ENCODE measurements at places on chromosomes 3 and 15.

GRCh38 chr3:27681249-27681748, 40.8 kb downstream of the EOMES start:
- DNase-seq = peak; percentile 65

GRCh38 chr3:134680796-134681521, 30.1 kb upstream of the KY start:
- peak; percentile 72 for DNase-seq

DNA sequence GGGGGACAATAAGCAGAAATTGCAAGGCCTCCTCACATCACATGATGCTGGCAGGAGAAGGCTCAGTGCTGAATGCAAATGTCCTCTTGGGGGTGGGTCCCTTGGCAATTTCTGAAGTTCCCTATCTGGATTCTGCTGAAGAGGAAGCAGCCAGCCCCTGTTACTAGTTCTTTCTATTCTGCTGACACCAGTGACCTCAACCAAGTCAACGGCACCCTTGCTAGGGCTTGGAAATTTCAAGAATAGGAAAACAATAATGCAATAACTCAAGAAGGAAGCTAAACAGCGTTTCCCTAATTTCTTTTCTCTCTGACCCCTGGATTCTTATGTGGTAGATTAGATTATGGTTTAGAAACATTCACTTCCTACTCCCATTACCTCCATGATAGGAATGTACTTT, 46.2 kb upstream of the FOXP1 start:
- no peak for DNase-seq

- DNase-seq = no peak
These were observed 394.7 kb upstream of the CBLB start for GRCh38 chr3:106263546-106263945.

GRCh38 chr3:10625323-10625722, 119.9 kb upstream of the ATP2B2 start:
- no peak for DNase-seq

DNA sequence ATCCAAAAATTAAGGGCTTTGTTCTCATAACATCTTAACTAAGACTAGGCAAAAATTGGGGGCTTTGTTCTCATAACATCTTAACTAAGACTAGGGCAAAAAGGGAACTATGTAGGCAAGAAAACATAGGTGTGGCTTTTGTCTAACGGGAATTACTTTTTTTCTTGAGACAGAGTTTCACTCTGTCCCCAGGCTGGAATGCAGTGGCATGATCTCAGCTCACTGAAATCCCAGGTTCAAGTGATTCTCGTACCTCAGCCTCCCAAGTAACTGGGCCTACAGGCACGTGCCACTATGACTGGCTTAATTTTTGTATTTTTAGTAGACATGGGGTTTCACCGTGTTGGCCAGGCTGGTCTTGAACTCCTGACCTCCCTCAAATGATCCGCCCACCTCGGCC, 49.8 kb upstream of the CSPG5 start:
- no peak for DNase-seq

- DNase-seq = no peak
These were observed 25.5 kb downstream of the ESYT3 start for GRCh38 chr3:138459619-138460535.

- no peak for DNase-seq
These were observed 166.7 kb downstream of the ZNF621 start for GRCh38 chr3:40691452-40691861.

DNA sequence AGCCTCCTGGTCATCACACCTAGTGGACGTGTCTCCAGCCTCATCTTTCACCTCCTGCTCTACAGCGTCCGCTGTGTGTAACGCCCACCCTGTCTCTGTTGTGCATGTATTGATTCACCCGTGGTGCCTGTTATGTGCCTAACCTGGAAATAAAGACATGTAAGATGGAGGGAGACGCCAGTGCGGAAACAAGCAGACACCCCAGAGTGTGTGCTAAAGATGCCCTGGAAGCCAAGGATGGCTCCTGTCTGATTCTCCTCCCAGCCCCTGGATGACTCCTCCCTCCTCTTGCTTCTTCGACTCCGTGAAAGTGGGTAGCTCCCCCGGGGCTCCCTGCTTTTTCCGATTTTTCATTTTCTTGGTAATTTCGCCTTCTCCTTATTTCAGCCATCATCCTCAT, 241.8 kb downstream of the ADAMTS17 start:
- no peak for DNase-seq

DNA sequence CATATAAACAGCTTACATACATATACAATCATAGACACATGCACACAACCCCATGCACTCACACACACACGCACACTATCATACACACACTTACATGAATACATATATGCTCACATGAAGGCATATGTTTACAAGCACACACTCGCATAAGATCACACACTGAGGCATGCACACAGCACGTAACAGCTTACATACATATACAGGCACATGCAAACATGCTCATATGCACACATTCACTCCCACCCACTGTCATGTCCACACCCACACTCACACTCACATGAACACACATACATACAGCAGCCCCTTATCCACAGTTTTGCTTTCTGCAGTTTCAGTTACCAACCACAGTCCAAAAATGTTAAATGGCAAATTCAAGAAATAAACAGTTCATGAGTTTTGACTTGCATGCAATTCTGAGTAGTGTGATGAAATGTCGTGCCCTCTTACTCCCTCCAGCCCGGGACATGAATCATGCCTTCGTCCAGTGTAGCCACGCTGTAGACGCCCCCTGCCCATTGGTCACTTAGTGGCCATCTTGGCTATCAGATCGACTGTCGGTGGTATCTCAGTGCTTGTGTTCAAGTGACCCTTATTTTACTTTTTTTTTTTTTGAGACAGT, 27.8 kb downstream of the MEGF11 start:
- no peak for DNase-seq

DNA sequence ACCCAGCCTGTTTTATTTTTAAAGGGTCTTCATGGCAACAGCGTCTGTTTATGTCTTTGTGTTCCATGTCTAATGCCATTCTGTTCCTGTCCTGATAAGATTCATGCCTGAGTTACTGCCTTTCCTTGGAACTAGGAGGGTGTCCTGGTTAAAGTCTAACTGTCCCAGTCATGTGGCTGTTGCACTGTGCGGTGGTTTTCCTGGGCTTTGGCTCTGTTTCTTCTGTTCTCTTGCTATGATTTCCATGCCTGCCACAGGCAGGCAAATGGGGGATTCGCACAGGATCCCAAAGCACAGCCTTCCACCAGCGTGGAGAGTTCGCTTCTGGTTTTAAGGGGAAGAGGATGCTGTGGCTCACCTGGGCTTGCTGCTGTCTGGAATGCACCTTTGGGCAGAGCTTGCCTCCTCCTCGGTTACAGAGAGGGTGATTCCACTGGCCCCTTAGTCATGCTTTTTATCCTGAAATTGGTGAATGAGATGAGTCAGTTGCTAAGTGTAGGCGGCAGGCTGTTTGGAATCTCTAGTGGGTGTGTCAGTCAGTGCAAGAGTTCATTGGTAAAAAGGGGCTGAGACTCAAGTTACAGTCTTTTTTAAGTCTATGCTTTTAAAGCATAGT, 86.8 kb downstream of the CCK start:
- no peak for DNase-seq

DNA sequence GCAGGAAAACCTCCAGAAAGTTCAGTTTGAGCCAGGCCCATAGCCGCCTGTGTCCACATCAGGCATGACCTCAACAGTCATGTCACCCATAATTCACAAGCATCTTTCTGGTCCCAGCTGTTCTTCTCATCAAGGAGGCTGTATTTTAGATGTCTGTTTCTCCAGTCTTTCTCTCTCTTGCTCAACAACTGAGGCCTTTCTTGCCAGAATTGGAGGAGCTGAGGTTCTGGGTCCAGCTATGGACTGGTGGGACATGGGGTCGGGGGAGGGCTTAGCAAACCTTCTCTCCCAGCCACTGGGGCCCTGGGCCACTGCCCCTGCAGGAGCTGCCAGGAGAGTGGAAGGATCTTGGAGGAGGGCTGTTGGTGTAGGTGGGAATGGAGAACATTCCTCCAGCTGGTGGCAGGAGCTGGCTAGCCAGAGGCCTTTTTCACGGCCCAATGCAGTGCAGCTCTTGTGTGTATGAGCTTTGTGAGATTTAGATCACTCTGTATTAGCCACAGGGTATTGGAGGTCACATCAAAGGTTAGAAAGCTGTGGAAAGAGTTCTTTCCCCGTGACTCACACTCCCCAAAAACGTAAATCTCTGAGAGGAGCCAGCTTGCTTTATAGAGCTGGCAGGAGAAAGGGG, 23.5 kb downstream of the MAGEF1 start:
- DNase-seq = no peak

GRCh38 chr3:119902061-119902460, 120.2 kb downstream of the NR1I2 start:
- DNase-seq = no peak

DNA sequence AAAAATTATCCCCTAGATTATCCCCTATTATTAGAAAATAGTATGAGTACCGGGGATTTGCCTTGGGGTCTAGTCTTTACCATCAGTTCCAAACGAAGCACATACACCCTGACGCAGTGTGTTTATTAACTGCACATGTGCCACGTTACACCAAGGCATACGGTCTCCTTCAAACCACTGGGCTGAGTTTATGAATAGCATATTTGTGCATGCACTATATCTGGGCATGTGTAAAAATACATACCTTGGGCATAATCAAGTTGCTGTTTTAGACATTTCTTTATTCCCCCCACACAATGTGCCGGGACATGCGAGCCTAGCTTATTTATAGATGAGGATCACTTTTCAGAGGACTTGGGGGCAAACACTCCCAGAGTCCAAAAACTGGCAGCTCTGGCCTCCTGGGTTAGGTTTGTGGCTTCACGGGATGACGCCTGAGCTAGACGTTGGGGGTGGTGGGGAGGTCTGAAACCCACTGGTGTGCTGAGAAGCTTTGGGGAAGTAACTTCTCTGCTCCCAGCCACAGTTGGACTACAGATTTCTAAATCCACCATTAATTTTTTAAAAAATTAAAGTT, 16.2 kb downstream of the IGDCC4 start:
- no peak for DNase-seq

GRCh38 chr3:129252748-129253147, 3.3 kb downstream of the COPG1 start:
- DNase-seq = no peak

- peak; percentile 67 for DNase-seq
These were observed 17.2 kb upstream of the ADIPOQ start for GRCh38 chr3:186825294-186825821.

DNA sequence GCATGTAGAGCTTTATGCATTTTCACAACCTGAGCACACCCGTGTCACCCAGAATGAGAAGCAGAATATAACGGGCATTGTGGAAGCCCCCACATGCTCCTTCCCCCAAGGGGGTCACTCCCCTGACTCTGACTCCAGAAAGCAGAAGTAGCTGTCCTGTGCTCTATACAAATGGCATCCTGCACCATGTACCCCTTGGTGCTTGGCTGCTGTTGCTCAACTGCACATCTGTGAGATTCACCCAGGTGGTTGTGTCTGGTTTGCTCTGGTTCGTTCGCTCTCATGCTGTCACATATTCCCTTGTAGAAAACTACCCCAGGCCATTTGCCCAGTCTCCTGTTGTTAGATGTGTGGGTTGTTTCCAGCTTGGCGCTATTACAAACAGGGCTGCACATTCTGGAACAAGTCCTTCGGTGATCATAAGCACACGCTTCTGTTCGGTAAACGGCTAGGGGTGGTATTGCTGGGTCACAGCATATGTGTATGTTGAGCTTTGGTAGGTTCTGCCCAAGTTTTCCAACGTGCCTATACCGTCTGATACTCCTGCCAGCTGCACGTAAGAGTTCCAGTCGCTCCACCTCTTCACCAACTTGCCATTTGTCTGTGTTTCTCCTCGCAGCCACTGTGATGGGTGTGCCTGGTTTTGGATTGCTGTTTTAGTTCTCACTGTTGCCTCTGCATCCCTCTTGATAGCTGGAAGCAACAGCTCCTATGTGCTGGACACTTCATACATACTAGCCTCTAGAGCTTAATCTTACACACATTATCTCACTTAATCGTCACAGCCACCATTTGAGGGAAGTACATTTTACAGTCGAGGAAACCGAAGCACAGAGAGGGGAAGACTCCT, 65.4 kb upstream of the SLC6A6 start:
- no peak for DNase-seq

DNA sequence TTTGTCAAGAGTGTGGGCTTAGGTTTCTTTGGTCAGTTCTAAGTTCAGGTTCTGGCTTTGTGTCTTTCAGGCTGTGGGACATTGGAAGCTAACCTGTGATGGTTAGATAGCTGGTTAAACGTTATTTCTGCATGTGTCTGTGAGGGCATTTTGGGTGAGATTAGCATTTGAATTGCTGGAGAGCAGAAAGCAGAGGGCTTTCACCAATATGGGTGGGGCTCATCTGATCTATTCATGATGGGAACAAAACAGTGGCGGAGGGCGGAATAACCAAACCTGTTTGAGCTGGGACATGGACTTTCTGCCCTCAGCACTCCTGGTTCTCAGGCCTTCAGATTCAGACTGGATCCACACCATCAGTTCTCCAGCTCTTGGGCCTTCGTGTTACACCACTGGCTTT, 195.4 kb downstream of the KLF13 start:
- DNase-seq = no peak

- peak; percentile 27 for DNase-seq
These were observed at the start of gene CPLX3 for GRCh38 chr15:74826364-74826819. TSS of gene CPLX3 (plus strand) at chr15:74826627. CDS start at chr15:74826704, 77 bp downstream.

- DNase-seq = peak; percentile 69
These were observed 38.3 kb downstream of the CPN2 start for GRCh38 chr3:194312743-194313281.

GRCh38 chr3:56769116-56769707, 32.5 kb downstream of the ARHGEF3 start:
- peak; percentile 31 for DNase-seq

DNA sequence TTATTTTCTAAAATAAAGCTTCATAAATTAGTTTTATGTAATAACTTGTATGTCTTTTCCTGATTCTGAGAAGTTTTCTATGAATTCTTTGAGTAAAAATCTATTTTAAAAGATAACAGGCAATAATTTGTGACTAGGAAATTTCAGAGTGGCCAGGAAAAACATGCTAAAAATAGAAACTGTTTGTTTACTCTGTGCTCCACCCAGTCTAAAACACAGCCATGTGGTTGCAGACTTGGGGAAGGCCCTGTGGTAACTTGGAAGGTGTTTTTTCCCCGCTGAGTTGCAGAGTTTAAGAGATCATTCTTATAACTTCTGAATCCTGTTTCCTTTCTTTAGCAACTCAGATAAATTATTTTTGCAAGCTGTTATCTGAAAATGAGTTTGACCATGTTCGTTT, 21.9 kb downstream of the PLCL2 start:
- DNase-seq = no peak

GRCh38 chr3:123295171-123295900, 93.6 kb downstream of the SEC22A start:
- no peak for DNase-seq

GRCh38 chr3:142902356-142902755, 13.5 kb upstream of the PCOLCE2 start:
- DNase-seq = no peak
